Cerebellar cortex (tissue), 1 donor: ENCODE measurements at places on chromosomes 4 and X.

DNA sequence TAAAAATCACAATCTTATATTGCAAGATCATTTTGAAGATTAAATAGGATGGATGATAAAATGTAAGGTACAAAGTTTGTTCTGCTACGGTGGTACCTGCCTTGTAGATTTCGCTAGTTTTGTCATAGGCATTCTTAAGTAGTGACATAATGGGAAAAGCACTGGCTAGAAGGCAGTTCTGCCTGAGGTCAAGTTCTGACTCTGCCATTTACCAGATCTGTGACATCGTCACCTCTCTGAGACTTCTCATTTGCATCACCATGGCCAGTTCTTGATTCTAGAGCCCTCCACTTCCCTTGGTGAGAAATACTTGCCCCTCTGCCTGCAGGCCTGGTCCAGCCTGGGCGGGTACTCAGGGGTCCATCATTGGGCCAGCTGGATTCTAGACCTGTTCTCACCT is 85.2 kb downstream of the HS3ST1 start:
- no peak for DNase-seq

GRCh38 chrX:14354521-14354920 is 174.8 kb upstream of the GLRA2 start:
- DNase-seq = no peak

DNA sequence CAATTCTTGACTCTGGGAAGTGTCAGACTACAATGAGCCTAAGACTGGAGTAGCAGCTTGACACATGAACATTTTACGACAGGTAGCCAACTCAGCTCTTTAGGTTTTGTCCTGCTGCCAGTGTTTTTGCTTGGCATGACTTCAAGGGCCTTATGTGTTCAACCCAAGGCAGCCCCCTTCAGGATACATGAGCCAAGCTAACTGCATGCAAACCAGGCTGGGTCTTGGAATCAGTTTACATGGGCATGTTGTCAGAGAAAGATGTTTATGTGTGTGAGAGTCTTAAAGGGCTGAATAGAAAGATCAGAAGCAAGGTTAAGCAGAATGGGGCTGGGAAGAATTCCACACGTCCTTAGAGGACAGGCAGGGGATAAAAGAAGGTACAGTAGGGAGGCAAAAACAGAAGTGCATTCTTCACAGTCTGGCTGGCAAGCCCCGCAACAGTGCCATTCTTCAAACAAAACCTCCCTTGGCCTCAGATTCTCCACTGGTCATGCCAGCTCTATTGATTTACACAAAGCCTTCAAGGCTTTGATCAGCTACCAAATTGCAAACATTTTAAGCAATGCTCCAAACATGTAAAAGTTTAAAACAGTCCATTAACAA is 97.3 kb downstream of the NKX6-1 start:
- no peak for DNase-seq

DNA sequence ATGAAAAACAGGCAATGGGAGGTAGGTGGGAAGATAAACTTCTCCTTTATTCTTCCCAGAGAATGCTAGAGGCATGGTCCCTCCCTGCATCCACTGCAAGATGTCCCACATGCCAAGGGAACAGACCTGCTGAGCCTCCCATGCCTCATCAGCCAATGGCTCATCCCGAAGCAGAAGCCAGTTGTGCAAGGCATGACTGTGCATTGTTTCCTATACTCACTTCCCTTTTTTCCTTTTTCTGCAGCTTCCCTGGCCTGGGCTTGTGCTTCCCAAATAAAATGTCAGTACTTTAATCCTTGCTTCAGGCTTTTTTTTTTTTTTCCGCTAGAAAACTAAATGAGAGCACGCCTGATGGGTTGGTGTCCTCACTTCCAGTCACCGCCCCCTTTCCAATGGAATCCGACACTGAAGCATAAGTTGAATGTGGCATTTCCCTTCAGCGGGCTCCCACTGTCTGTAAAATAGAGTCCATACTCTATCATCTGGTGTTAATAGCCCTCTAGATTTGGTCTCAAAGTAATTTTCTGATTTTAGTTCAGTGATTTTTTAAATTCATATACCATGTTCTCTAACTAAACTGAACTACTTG is 239.0 kb upstream of the JADE1 start:
- DNase-seq = no peak

- DNase-seq = peak; percentile 36
Observed at GRCh38 chr4:63618883-63619718, 790.1 kb downstream of the TECRL start.

DNA sequence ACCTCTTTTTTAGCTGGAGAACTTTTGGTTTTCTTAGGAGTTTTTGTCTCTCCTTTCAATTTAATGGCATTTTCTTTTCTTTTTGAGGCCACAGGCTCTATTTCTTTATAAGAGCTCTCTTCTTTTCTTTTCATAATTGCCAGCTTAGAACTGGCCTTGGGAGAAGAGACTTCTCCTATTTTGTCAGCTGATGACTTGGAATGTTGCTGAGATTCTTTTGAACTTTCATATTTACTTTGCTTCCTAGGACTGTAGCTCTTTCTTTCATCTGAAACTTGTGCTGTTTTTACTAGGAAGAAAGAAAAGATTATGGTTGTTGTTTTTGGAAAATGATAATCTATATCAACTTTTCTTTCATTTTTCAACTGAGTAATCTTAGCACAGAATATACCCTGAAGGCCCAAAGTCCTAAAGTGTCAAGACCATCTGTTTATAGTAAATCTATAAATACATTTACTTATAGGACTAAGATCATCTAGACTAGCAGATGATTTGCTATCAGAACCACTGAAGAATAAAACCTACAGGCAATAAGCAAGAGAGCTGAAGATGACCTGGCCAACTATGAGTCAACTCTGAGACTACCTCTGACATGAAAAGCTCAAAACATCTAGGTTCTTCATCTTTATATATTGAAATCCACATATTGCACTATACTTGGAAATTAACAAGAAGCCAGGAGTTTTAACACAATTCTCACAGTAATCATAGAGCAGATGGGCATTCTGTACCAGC is 45.6 kb downstream of the RFC1 start:
- DNase-seq = no peak

DNA sequence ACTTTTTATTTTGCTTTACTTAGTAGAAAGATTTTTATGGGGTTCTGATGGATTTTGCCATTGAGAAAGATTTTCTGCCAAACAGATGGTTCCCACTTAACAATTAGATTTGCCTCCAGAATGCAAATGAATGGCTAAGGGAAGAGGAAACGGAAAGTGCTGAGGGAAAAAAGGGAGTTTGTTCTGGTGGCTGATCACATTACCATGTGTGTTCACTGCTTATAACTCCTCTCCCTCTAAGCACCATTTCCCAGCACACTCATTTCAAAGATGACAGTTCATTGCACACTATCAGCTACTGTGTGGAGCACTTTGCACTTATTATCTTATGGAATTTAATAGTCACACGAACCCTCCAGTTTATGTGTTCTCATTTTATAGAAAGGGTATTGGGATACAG is 68.0 kb upstream of the GRID2 start:
- no peak for DNase-seq

DNA sequence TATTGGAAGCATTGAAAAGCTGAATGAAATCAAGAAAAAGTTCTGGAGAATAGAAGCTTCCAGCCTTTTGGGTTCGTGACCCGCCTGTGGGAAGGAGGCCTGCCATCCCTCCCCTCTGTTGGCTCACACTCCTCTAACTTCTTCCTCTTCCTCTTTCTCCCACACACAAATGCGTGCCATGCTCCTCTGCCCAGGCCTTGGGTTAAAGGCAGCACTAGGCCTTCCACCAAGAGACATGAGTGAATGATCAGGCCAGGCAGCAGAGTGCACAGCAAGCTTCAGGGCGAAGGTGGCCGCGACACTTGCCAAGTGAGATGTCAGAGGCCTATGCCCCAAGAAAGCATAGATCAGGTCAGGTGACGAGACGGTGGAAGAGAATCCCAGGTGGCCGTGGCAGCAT is 38.4 kb downstream of the FAM193A start:
- no peak for DNase-seq

- DNase-seq = no peak
Observed at GRCh38 chr4:68708566-68708965, 38.1 kb upstream of the UGT2B15 start.
